ENCODE measurements at places on chromosomes 2 and 18.

DNA sequence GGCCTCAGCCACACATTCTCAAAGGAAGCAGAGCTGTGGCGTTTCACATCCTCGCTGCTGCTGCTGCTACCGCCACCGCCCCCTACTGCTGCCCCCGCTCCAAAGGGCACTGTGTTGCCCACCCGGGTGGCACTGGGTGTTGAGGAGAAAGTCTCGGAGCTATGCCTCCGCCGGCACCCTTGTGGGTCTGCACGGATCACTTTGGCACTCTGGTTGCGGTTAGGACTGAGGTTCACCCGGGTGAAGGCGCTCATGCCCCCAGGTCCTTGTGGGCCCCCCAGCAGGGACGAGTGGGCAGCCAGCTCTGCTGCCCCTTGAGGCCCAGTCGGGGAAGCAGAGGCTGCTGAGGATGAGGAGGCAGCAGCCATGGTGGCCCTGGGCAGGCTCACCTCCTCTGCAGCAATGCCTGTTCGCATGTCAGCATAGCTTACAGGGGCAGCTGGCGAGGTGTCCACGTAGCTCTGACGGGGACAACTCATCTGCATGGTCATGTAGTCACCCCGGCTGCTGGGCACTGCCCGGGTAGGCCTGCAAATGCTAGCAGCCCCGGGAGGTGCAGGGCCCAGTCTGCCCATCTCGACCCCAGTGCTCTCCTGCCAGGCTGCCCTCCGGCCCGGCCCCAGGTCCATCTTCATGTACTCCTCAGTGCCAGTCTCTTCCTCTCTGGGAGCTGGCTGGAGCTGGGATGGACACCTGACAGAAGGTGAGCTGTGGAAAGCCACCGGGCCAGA lies 4.2 kb downstream of the IRS1 start:
- DNase-seq: no peak

GRCh38 chr18:77366067-77366719 lies 116.5 kb downstream of the GALR1 start:
- DNase-seq: no peak

DNA sequence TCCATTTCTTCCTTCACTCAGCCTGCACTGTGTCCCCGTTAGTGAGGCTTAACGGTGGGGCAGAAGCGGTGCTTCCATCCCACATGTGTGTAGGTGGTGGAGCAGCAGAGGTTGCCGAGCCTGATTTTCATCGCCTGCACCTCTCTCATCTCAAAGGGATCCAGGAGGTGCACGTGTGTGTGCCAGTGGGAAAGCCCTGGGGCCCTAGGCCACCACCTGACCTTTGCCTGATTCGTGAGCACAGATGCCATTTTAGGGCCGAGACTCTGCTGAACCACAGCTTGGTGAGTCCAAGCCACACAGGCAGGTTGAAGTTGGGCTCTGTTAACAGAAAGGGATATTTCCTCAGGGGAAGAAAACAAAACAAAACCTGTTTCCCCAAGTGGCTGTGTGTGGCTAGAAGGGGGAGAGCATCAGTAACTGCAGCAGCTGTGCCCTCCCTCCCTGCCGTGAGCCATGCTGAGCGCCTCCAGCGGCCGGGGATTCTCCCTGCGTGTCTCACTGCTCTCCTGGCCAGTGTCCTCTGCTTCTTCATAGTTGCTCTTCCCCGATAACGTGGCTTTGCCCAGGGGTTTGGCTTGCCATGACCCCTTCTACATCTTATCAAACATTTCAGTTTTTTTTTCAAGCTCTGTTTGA lies 81.5 kb downstream of the MAPRE2 start:
- DNase-seq: no peak

- no peak for DNase-seq
Measured at GRCh38 chr18:47870605-47871004, 59.9 kb downstream of the SMAD2 start.

DNA sequence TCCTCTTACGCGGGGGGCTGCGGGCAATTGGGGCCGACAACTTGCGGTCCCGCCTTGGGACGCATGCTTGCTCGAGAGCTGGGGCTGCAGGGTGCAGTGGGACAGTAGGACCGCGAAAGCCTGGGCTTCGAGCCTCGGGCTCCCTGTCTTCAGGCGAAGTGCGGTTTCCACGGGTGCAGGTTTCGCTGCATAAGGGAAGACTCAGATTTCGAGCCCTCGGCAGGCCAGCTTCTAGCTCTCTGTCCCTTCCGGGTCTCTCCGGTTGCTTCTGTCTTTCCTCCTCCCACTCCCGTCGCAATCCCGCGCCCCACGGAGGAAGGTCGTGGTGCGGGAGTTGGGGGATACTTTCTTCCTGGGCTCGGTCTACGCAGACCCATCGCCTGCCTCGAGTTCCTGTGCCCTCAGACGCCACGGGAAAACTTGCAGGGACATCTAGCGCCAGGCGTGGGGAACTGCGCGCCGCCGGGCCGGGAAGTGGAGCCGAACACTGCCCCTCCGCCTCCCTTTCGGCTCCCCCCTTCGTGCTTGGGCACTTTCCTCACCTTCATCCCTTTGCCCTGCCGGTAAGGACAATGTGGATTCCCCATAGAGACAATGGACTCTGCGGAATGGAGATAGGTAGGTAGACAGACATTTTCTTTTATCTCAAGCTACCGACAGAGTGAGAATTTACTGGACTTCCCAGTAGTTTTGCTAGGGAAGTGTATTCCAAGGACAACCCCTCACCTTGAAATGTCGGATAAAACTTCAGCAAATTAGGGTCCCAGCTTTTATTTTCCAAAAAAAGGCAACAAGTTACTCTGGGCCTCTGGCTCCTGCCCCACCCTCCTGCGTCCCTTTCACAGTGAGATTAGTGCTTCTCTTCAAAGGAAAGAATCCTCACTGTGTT lies 4.2 kb upstream of the HOXD13 start:
- no peak for DNase-seq

DNA sequence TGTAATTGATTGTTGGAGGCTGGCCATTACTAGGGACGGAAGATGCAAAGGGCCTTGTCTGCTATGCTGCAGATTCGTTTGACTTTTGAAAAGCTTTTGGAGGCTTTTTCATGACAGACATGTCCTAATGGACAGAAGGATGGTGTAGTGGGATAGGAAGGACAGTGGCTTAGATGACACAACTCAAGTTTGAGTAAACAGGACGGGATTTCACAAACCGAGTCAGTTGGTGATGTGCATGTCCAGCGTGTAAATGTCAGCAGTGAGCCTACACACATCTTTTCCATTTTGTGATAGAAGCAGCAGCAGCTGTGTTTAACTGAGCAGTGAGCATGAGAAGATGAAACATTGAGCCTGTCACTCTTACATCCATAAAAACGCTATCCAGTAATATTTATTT lies 76.0 kb downstream of the NCK2 start:
- DNase-seq: no peak
